Amniotic epithelial cell (primary cell): ENCODE measurements at places on chromosomes 3 and 15.

GRCh38 chr3:118292841-118293240 is 741.8 kb downstream of the IGSF11 start:
- DNase-seq, result no peak

- peak; percentile 61 for DNase-seq
Measured at GRCh38 chr3:187669675-187670504, at the start of gene SST. TSS of gene SST (minus strand) at chr3:187670394. CDS start at chr3:187670291, 103 bp downstream.

DNA sequence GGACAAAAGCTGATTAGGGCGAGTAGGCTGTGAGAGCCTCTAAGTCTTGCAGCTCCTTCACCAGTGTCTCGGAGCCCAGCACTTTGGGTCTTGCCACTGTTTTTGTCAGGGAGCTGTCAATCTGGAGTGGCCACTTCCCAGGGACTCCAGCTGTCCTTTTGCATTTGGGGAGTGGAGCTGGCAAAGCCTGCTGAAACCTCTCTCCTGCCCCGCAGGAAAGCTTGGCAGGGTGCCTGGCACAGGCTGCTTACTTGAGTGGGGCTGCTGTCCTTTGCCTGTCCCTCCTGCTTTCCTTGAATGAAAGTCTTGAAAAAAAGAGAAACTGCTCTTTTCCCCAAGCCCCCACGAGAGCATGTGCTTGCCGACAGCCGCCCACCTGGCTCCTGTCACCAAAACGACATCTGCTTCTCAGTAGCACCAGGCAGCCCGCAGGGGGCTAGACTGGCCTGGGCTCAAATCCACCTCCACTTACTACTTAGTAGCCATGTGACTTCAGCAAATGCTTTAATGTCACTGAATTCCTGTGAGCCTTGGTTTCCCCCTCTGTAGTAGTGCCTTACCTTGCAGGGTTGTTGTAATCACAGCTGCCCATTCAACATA is 13.7 kb downstream of the USP13 start:
- no peak for DNase-seq

GRCh38 chr3:169402672-169403360 is 260.7 kb downstream of the MECOM start:
- no peak for DNase-seq

DNA sequence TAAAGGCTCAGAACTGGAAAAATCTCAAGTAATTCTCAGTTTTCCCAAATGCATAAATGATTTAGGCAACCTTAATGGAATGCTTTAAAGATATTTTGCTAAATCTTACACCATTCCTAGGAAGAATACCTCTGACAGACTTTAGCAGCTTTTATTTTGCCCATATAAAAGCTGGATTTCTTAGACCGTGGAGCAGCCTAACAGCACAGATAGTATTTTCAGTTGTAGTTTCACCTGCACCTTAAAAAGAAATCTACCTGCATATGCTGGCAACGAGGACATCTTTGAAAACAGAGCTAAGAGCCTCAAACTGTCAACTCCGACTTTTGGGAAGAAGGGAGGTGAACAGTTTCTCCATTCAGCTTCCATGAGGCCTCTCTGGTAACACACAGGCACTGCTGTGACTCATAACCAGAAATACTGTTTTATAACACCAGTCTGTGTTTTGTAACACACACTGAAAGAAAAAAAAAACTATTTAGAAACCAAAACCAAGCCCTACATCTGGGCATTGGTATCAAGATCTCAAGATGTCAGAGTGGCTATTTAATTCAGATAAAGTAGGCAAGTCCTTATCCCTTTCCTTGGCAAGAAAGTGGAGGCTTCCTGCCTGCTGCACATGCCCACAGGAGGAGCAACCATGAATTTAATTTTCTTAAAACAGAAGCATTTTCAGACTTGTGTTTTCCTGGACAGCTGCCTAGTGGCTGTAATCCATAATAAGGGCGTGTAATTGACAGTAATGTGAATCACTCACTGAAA is 181.5 kb upstream of the ICE2 start:
- peak; percentile 93 for DNase-seq

DNA sequence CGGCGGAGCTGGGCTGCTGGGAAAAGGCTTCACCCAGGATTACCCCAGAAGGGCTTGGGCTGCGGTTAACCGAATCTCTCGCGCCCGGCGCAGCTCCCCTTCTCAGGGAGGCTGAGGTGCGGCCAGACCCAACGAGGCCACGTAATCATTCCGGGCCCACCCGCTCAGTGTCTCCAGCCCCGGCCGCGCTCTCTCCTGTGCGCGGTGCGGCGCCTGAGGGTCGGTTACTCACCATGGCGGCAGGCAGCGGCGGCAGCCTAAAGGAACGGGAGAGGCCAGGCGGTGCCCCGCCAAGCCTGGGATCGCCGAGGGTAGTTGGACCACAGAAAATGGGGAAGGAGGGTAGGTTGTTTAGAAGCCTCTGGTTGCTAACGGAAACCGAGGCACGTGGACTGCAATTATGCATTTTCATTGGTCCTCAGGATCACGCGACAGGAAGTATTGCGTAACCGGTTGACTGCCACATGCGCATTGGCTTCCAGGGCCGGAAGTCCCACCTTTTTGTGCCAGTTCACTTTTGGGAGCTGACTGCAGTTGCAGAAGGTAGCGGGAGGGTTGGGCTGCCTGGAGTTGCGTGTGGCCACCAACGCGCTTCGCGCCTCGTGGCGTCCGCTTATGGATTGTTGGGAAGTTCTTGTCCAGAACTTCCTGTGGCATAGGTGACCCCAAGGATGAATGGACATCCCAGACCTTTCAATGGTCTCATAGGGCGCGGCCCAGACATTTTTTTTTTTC is at the start of gene LZTFL1:
LZTFL1 (minus strand) TSS at position 363 of the 735 bp plus-strand sequence; CDS start at position 235, 128 bp downstream.
- DNase-seq, result peak; percentile 97

GRCh38 chr15:51732646-51733045 is 4.8 kb downstream of the LYSMD2 start:
- DNase-seq, result no peak

GRCh38 chr3:94293793-94294195 is 230.9 kb downstream of the NSUN3 start:
- DNase-seq, result no peak

DNA sequence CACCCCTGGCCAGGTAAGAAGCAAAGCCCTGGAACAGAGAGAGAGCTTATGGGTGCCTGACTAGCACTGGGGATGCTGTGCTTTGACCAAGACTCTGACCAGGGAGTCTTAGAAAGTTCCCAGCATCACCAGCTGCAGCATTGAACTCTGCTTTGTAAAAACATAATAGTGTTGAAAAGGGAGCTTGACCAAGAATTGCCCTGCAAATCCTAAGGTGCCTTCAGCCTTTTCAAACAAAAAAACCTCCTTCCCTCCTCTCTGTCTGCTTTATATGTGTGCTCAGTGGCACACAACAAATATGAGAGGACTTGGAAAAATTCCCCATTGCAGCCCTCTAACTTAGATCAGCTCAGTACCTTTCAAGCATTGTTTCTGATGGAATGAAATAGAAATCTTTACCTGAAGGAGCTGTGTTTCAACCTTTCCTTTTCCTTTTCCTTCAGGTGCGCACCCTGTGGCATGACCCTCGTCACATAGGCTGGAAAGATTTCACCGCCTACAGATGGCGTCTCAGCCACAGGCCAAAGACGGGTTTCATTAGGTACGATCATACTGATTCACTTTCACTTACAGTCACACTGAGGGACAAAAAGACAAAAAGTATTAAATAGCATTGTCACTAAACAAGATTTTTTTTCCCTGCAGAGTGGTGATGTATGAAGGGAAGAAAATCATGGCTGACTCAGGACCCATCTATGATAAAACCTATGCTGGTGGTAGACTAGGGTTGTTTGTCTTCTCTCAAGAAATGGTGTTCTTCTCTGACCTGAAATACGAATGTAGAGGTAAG is 13.0 kb downstream of the THBS1 start:
- DNase-seq, result no peak

GRCh38 chr3:171236265-171237008 is 209.9 kb upstream of the SLC2A2 start:
- peak; percentile 56 for DNase-seq

DNA sequence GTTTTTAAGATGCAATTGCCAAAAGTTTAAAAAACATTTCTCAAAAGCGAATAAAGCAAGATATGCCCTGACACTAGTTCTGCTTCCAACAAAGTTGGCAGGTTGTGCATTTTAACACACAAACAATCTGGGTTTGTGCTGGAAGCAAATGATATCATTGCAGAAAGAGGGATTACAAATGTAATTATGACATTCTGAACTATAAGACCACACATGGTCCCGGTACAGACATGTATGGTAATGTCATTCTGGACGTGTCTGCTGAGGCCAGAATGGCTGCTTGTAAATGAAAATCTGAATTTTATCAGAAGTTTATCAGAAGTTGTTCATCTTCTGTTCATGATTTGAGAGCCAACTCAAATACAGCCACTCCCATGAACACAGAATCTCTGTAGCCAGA is 10.7 kb downstream of the TMC3 start:
- DNase-seq, result no peak

DNA sequence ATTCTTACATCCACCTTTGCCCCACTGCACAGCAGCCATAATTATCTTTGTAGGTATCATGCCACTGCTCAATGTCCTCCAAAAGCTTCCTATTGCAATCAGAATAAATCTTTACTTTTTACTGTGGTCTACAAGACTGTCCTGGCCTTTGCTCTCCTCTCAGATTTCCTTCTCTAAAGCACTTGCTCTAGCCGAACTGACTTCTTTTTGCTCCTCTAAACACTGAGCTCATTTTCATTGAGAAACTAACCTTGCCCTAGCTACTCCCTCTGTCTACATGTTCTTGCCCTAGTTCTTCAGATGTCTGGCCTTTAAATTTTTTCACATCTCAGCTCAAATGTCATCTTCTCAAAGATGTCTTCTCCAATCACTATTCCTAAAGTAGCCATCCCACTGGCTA is 342.8 kb downstream of the TBC1D5 start:
- DNase-seq, result no peak

- no peak for DNase-seq
Measured at GRCh38 chr3:71432044-71432975, 151.2 kb downstream of the FOXP1 start.

DNA sequence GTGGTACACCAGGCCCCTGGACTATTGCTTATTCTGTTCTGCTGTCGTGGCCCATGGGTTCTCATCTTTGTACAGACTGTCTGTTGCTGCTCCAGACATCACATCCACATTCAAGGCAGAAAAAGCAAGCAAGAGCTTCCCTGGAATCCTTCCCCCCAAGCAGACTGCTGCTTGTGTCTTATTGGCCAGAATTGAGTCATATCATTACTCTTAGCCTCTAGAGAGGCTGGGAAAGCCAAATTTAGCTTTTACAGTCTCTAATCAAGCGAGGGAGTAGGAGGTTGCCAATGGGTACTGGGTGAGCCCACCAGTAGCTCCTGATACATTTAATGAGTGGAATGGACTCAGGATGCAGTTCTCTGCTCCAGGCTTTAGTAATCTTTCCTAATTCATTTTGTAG is 39.4 kb downstream of the RAB6B start:
- DNase-seq, result no peak

- DNase-seq, result peak; percentile 30
Measured at GRCh38 chr3:179606534-179607085, 2.0 kb downstream of the NDUFB5 start.

DNA sequence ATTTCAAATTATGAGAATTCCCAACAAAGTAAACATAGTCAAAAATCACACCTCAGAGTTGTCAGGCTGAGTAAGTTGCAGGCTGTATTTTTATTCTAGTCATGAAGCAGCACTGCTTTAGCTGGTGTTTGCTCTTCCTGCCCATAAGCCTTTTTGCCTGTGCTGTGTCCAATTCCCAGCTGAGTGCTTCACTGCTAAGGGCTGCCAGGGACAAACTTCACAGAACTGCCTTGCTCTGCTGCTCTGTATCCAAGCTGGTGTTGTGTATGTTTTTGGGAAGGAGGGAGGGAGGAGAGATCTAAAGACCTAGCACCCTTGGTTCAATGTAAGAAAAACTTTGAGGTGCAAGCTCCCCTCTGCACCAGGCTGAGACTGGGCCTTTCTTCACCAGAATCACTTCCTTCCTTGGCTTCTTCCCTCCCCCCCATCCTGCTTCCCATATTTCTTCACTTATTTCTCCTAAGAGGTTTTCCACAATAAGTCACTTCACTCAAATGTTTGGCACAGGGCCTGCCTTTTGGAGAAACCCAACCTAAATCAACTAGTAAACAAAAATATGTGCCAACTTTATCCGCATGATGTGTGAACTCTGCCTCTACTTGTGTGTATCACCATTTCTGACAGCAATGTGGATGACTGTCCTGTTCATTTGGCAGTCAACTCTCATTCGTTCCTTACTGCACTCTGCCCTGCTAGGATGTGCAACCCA is 156.1 kb downstream of the TBL1XR1 start:
- DNase-seq, result peak; percentile 87

DNA sequence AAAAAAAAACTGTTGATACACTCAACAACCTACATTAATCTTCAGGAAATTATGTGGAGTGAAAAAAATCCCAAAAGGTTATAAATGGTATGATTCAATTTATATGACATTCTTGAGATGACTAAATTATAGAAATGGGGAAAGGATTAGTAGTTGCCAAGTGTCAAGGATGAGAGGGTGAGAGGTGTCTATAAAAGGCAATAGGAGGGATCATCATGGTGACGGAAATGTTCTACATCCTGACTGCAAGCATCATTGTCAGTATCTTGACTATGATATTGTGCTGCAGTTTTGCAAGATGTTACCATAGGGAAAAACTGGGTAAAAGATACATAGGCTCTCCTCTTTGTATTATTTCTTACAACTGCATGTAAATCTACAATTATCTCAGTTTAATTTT is 125.6 kb downstream of the FRMD5 start:
- DNase-seq, result no peak

DNA sequence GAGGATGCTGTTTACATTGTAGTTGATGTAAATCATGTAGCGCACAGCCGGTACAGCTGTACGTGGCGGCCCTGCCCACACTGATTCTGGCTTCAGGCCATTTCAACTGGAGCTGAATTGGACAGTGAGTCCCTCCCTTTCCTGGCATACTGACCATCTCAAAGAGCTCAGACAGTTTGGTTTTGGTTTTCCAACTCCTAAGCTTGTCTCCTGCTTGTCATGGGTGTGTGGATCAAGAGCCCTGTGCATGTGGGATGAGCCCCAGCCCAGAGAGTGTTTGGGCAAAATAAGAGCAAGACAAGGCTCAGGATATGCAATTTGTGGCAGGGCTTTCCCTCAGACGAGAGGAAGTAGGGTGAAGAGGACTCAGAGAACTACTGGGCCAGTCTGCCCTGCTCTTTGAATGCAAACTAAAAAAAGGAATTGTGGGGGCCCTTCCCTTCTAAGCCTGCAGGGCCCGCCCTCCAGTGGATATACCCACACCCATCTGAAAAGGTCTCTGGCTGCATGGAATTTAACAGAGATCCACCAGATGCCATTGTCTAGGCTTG is 13.3 kb downstream of the ITGA11 start:
- DNase-seq, result peak; percentile 84

DNA sequence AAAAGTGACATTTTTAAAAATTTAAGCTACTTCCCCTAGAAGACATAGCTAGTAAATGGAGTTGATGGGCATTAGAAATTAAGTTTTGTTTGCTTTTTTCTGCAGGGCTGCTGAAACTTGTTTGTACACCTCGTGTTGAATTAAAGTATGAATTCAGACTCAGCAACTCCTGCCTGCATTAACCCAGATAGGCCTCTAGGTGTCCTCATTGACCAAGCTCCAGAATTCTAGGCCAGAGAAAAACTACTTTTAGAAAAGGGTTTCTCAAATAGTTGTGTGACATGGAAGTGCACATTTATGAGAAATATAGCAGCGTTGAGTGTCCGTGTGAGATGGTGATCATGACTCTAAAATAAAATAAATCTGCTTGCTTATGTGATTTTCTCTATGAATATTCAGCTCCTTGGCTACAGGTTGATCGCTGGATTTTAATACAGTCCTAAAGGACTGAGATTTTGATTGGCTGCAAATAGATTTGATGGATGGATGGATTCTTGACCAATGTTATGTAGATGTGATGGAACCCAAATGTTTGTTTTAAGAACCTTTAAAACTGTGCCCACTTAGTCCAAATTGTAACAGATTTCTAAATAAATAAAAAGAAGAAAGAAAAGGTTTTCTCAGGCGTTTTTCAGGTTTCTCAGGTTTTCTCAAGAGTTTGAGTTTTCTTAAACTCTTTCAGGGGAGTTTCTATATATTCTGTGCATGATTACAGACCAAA is 39.4 kb upstream of the LMOD3 start:
- DNase-seq, result peak; percentile 44
